ENCODE measurements at places on chromosomes 2 and 18. TPM values are rescaled to one million over a fixed set of nuclear protein-coding genes. Genes with fewer than 3 reads are reported as not detected.

DNA sequence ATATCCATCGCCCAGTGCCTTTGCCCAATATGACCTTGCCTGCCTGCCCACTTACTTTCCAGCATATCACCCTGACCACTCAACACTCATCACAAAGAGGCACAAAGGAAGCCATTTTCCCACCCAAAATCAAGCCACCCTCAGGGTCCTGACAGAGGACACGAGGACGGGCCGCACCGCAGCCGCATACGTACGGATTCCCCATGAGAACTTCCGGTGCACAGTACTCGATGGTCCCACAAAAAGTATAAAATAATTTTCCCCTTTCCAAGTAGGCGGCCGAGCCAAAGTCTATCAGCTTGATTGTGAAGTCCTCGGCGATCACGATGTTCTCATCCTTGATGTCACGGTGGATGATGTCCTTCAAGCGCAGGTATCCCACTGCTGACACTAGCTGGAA, 10.0 kb upstream of the MTERF4 start:
- H3K27ac ChIP-seq, result peak overlapping the region; percentile 81
- peaks cover 9% of the 10 kb centered on the region for H3K27me3 ChIP-seq
- H3K4me3 ChIP-seq, result peak overlapping the region; percentile 3
- H3K36me3 ChIP-seq, result peaks cover 33% of the 10 kb centered on the region

- H3K4me3 ChIP-seq, result no peak overlapping the region
- peaks cover 6% of the 10 kb centered on the region for H3K27me3 ChIP-seq
- H3K27ac ChIP-seq, result peak overlapping the region; percentile 97
- H3K36me3 ChIP-seq, result peaks cover 14% of the 10 kb centered on the region
- peak; percentile 48 for DNase-seq
Observed at GRCh38 chr18:48695671-48696070, 156.8 kb downstream of the CTIF start.

DNA sequence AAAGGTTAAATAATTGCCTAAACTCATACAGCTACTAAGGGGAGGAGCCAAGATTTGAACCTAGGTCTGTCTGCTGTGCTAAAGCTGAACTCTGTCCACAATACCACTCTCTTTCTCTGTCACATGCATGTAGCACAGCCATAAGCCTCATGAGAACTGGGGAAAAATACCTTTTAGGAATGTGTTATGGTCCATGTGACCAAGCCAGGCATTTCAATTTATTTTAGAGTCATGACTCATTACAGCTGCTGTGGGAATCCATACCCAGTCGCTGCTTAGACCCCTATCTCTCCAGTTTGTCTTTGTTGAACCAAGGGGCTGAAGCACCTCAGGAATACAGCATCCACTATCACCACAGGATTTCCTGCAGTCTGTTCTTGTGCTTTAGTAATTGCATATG, 200.0 kb upstream of the SIX3 start:
- H3K4me1 ChIP-seq, result no peaks in the 10 kb centered on the region
- H3K36me3 ChIP-seq, result no peaks in the 10 kb centered on the region
- peaks cover 2% of the 10 kb centered on the region for H3K27me3 ChIP-seq
- DNase-seq, result no peak
- no peak overlapping the region for H3K4me3 ChIP-seq

- no peak for DNase-seq
- H3K27me3 ChIP-seq, result peaks cover 1% of the 10 kb centered on the region
- H3K4me3 ChIP-seq, result no peak overlapping the region
- no peaks in the 10 kb centered on the region for H3K36me3 ChIP-seq
Observed at GRCh38 chr2:160932960-160933359, 227.3 kb upstream of the TANK start.

DNA sequence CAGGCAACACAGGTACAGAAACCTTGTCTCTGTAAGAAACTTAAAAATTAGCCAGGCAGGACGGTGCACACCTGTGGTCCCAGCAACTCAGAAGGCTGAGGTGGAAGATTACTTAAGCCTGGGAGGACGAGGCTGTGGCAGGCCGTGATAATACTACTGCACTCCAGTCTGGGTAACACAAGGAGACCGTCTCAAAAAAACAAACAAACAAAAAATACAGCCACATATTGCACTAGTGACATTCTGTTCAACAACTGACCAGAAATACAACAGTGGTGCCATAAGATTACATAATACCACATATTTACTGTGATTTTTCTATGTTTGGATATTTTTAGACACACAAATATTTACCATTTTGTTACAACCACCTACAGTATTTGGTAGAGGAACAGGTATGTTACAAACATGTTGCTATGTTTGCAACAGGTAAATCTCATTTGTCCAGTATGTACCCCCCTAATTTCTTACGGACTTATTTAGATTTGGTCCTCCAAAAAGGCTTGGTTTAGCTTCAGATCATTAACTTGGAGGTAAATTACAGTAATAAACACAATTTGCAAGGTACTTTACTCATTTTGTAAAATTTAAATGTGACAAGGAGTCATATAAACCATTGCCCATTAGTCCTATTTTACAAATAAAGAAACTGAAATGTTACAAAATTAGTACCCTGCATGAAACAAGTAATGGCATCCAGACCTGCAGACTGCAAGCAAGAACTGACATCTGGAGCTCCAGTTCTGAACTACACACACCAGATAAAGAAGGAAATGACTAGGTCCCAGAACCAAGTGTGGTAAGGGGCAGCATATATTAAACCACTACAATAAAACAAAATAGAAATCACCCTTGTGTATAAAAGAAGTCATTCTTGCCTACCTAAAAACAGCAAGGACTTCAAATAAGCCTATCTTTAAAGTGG, 36.8 kb downstream of the TRIP12 start:
- H3K36me3 ChIP-seq, result peaks cover under 1% of the 10 kb centered on the region
- peaks cover 5% of the 10 kb centered on the region for H3K4me1 ChIP-seq
- H3K27ac ChIP-seq, result no peak overlapping the region
- no peak overlapping the region for H3K4me3 ChIP-seq
- peaks cover 3% of the 10 kb centered on the region for H3K27me3 ChIP-seq

- peaks cover 8% of the 10 kb centered on the region for H3K27me3 ChIP-seq
- no peak for DNase-seq
- no peaks in the 10 kb centered on the region for H3K36me3 ChIP-seq
- H3K4me1 ChIP-seq, result no peaks in the 10 kb centered on the region
- H3K27ac ChIP-seq, result no peak overlapping the region
Observed at GRCh38 chr2:240958366-240959213, 39.8 kb upstream of the SNED1 start.

GRCh38 chr18:13241083-13241892, 22.7 kb downstream of the LDLRAD4 start:
- no peak overlapping the region for H3K4me3 ChIP-seq
- no peaks in the 10 kb centered on the region for H3K4me1 ChIP-seq
- no peak overlapping the region for H3K27ac ChIP-seq
- H3K36me3 ChIP-seq, result peaks cover 7% of the 10 kb centered on the region
- DNase-seq, result no peak
- peaks cover 2% of the 10 kb centered on the region for H3K27me3 ChIP-seq

- peaks cover 8% of the 10 kb centered on the region for H3K36me3 ChIP-seq
- no peak for DNase-seq
- no peak overlapping the region for H3K27ac ChIP-seq
- H3K4me3 ChIP-seq, result no peak overlapping the region
- H3K4me1 ChIP-seq, result no peaks in the 10 kb centered on the region
Observed at GRCh38 chr18:63410792-63411191, 11.5 kb downstream of the VPS4B start.

- no peak overlapping the region for H3K27ac ChIP-seq
- no peak overlapping the region for H3K4me3 ChIP-seq
Observed at GRCh38 chr2:183759033-183759432, 634.8 kb downstream of the NUP35 start.

GRCh38 chr2:105582952-105583660, 161.6 kb upstream of the NCK2 start:
- H3K27me3 ChIP-seq, result peaks cover 3% of the 10 kb centered on the region
- no peak overlapping the region for H3K27ac ChIP-seq
- H3K4me3 ChIP-seq, result no peak overlapping the region
- peaks cover 12% of the 10 kb centered on the region for H3K4me1 ChIP-seq
- no peak for DNase-seq
- no peaks in the 10 kb centered on the region for H3K36me3 ChIP-seq

DNA sequence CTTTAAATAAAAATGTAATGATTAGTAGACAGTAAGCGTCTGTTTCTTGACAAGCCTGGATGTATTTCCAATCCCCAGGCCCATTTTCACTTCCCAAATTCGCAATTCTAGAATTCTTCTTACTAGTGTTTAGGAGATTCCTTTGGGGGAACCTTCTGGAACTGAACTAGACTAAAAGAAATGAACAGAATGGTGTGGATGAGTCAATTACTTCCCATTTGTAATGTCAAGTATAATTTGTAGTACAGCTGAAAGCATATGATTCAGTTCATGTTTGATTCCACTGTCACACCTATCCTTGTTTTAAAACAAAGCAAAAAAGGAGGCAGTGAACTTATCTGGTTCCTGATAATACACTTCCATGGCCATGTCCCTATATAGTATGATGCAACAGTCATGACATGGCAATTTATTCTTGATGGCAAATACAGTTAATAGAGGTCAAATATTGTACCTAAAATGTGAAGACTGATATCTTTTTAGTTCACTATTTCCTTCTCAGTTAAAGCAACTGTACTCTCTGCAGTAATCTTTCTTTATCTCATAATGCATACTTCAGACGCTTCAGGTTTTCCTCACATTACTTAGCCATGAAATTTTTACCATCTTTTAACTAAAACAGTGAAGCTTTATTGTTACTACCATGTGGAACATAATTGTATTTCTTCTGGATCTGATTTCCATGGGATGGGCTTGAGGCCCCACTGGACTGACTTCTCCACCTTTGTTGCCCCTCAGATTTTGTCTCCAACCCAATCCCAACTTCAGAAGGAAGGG, 2.0 kb downstream of the IDH1 start:
- peaks cover 19% of the 10 kb centered on the region for H3K36me3 ChIP-seq
- peaks cover 36% of the 10 kb centered on the region for H3K4me1 ChIP-seq
- peaks cover 6% of the 10 kb centered on the region for H3K27me3 ChIP-seq
- DNase-seq, result no peak
- H3K27ac ChIP-seq, result no peak overlapping the region

GRCh38 chr2:6877402-6878304, at the start of gene RSAD2:
Gene RSAD2, plus strand, starts transcription at chr2:6877777. Its CDS starts 24 bp downstream, at chr2:6877801.
- DNase-seq, result no peak
- H3K4me1 ChIP-seq, result no peaks in the 10 kb centered on the region
- H3K36me3 ChIP-seq, result no peaks in the 10 kb centered on the region
- no peak within 1 kb of the TSS for H3K27ac ChIP-seq
- H3K4me3 ChIP-seq, result no peak within 1 kb of the TSS

GRCh38 chr2:217538719-217539118, 464.1 kb downstream of the TNS1 start:
- no peak overlapping the region for H3K4me3 ChIP-seq
- H3K27ac ChIP-seq, result no peak overlapping the region
- H3K4me1 ChIP-seq, result peaks cover 9% of the 10 kb centered on the region
- H3K36me3 ChIP-seq, result no peaks in the 10 kb centered on the region

DNA sequence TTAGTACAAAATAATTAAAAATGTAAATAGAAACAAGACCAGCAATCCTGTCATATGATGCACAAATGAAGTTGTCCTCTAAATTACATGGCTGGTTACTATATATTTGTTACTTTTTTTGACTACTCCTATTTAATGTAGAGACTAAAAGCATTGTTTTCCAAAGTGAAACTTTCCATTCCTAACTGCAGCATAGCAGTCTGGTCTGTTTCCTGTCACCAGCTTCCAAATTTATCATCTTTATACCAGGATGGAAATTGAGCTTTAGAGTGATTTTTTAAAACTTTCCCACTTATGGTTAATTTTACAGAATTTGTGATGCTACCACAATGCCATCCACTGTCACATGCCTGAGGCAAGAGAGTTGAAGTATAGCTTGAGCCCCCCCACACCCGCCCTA, 33.5 kb upstream of the RAB27B start:
- no peak overlapping the region for H3K4me3 ChIP-seq
- H3K27ac ChIP-seq, result no peak overlapping the region
- H3K4me1 ChIP-seq, result no peaks in the 10 kb centered on the region
- no peak for DNase-seq
- H3K36me3 ChIP-seq, result no peaks in the 10 kb centered on the region

DNA sequence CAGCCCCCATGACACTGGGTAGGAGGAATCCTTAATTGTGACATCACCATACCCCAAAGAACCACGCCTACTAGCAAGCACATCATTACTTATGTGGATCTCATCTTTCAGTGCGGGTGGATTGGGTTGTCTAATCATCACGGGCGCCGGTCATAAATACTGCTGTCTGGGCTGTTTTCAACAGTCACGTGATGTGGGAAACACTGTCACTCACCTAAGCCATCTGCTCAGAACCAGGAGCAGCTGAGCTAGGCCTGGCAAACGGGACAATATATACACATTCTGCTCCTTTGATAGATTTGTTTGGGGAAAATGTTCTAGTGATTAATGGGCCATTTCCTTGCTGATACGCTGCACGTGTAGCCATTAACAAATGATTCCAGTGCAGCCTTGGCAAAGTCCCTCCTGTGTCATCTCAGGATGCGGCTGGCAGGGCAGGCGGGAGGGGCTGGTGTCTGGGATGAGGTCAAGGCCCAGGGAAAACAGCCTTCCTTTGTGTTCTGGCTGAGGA, 145.9 kb upstream of the COPS8 start:
- H3K27me3 ChIP-seq, result peaks cover 4% of the 10 kb centered on the region
- no peak for DNase-seq
- H3K36me3 ChIP-seq, result no peaks in the 10 kb centered on the region
- H3K4me3 ChIP-seq, result no peak overlapping the region
- H3K4me1 ChIP-seq, result peaks cover 6% of the 10 kb centered on the region

DNA sequence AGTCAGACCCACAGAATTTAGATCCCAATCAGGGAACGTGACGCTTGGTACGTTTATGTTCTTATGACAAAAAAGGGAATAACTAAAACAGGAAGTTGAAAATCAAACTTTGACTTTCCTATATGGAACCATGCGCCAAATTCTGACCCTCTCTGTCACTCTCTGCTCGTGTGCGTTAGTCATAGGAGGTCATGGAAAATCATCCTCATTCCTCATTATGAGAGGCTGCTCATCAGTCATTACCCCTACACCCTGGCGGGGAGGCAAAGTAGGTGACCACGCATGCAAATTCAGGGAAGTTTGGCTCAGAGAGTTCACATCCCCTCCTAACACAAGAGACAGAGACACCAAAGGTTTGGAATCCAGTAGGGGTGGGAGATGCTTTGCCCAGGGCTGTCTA, 15.5 kb downstream of the IL1F10 start:
- H3K27me3 ChIP-seq, result peaks cover 3% of the 10 kb centered on the region
- no peaks in the 10 kb centered on the region for H3K36me3 ChIP-seq
- H3K4me3 ChIP-seq, result no peak overlapping the region
- DNase-seq, result no peak
- no peaks in the 10 kb centered on the region for H3K4me1 ChIP-seq

GRCh38 chr18:37519510-37520135, 46.0 kb downstream of the CELF4 start:
- H3K4me3 ChIP-seq, result no peak overlapping the region
- no peaks in the 10 kb centered on the region for H3K36me3 ChIP-seq
- peaks cover 5% of the 10 kb centered on the region for H3K4me1 ChIP-seq
- H3K27me3 ChIP-seq, result peaks cover 15% of the 10 kb centered on the region
- no peak overlapping the region for H3K27ac ChIP-seq

- DNase-seq, result no peak
- H3K4me3 ChIP-seq, result no peak overlapping the region
- peaks cover 13% of the 10 kb centered on the region for H3K36me3 ChIP-seq
- H3K27ac ChIP-seq, result no peak overlapping the region
- H3K4me1 ChIP-seq, result peaks cover 13% of the 10 kb centered on the region
Observed at GRCh38 chr18:9831036-9831722, 54.6 kb upstream of the TXNDC2 start.

The MYCN gene
- 8.5 TPM for total RNA-seq

The MC4R gene
- not detected for total RNA-seq

The DSG2 gene
- 60.5 TPM for total RNA-seq

The OXER1 gene
- 1.5 TPM for total RNA-seq

The GALNT14 gene
- 16.8 TPM for total RNA-seq

The LYPD6B gene
- 4.8 TPM for total RNA-seq

The ANKZF1 gene
- total RNA-seq, result 43.8 TPM

The SLC8A1 gene
- 0.80 TPM for total RNA-seq

The STARD6 gene
- total RNA-seq, result 0.54 TPM

The GDF7 gene
- 11.2 TPM for total RNA-seq

The SCN7A gene
- total RNA-seq, result 6.3 TPM
